Kidney epithelial cell (primary cell): ENCODE measurements at places on chromosomes 7 and 10. TPM values are rescaled to one million over a fixed set of nuclear protein-coding genes. Genes with fewer than 3 reads are reported as not detected.

The BTBD16 gene
- 2.0 TPM in 1 of 2 replicates, not detected in the other for total RNA-seq

The CDHR1 gene
- 4.3 and 4.6 TPM in 2 replicates for total RNA-seq

The LHPP gene
- 6.3 and 9.0 TPM in 2 replicates for total RNA-seq

The PDE1C gene
- 2.3 and 2.6 TPM in 2 replicates for total RNA-seq

The TASOR2 gene
- total RNA-seq = 60.1 and 66.8 TPM in 2 replicates

The GDF2 gene
- not detected in 2 replicates for total RNA-seq

The ANKRD30A gene
- total RNA-seq = not detected in 2 replicates
